NB4 (cell line): ENCODE measurements at places on chromosomes 16 and 17.

- DNase-seq: no peak
These were observed 4.6 kb downstream of the ANKRD11 start for GRCh38 chr16:89485701-89486246.

DNA sequence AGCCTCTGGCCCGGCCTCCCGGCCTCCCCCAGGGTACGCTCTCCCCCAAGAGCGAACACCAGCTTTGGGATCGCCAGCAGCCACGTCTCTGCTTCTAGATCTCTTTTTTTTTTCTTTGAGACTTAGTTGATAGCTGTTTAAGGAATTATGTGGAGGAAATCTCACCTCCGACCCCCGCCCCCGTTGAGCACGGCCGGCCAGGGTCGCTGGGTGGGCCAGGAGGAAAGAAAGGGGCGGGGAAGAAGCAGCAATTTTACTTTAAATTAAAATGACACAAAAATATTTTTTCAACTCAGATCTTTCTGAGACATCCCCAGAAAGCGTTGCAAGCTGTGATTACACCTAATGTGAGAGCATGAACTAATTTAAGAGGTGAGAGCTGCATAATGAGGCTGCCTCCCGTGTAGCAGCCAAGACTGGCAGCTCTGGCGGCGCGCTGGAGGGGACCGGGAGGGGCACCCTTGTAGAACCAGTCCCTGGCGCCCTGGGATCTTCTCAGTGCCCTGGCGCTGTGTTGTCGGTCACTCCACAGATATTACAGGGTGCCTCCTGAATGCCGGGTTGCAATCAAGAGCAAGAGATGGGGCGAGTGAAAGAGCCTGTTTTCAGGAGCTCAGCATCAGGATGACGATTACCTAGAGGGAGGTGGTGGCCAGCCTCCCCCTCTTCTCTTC lies 1.9 kb upstream of the CBLN1 start:
- no peak for DNase-seq

- no peak for DNase-seq
These were observed 177.1 kb downstream of the HS3ST4 start for GRCh38 chr16:25868706-25869370.

- no peak for DNase-seq
These were observed 67.0 kb downstream of the N4BP1 start for GRCh38 chr16:48542966-48543365.

DNA sequence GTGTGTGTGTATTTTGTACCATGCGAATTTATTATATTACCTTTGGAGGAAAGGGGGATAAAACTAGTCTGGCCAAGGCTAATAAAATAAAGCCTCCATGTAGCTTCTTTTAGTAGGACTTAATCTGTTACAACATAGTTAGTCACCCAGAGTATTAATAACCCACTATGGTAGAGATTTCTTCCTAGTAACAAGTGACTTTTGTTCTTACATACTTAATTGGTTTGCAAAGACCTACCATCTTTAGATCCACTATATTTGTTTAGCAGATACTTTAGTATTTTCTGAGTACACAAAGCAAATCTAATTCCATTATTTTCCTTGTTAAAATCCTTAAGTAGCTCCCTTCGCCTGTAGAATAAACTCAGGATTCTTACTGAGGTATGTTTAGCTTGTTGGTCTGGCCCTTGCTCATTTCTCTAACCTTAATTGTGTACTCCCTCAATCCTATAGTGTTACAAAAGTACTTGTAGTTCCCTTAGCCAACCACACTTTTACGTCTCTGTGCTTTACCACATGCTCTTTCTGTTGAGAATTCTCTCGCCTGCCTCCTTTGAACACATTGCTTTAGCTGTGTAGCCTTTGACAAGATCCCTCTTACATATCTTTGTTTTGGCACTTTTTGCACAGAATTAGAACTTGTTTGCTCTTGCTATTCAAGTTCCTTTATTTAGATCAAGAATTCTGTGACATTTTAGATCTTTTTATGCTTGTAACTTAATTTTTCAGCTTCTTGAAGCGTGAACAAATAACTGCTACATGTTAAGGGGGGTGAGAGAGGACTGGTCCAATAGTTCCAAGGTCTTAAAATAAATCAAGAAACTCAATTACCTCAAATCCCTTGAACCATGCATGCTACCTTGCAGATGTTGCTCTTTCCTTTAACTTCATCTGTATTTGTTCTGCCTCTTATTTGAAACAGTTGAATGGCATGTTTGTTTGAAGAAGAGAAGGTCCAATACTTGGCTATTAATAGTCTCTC lies 23.8 kb downstream of the CLTC start:
- DNase-seq: peak; percentile 12

DNA sequence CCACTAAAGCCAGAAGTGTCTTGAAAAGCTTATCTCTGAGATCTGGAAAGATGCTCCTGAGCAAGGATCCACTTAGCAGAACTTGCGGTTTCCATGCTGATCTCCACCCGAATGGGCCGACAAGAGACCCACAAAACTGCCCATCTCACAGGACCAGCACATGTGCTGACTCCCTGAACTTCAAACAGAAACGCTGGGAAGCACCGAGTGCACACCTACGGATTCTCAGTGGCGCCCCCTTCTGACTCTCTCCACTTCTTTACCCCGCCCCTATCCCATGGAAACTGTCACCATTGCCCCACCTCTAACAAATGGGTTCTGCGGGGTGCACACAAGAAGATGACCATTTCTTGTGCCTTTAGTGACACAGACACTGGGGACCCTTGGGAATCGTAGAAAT lies 21.4 kb downstream of the CDRT4 start:
- peak; percentile 21 for DNase-seq

- no peak for DNase-seq
These were observed 341.1 kb downstream of the PMP22 start for GRCh38 chr17:14923981-14924380.

DNA sequence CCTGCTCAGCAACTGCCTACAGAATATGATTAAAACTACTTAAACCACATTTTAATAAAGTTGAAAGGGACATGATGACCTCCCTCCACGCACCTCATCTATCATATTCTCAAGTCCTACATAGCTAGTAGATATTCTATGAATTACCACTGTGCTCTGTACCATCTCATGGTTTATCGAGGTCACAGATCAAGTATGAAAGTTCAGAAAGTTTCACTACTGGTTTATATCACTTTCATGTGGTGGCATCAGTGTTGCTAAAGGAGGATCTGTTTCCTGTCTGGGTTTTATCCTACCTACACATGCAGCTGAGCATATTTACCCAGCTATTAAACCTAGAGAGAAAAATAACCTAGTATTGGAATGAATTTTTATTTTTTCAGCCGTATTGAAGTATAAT lies 214.9 kb upstream of the MON1B start:
- no peak for DNase-seq

- no peak for DNase-seq
These were observed 12.8 kb upstream of the CHMP6 start for GRCh38 chr17:80978499-80979497.

GRCh38 chr17:81459224-81459623 lies 53.4 kb downstream of the ACTG1 start:
- DNase-seq: peak; percentile 94

DNA sequence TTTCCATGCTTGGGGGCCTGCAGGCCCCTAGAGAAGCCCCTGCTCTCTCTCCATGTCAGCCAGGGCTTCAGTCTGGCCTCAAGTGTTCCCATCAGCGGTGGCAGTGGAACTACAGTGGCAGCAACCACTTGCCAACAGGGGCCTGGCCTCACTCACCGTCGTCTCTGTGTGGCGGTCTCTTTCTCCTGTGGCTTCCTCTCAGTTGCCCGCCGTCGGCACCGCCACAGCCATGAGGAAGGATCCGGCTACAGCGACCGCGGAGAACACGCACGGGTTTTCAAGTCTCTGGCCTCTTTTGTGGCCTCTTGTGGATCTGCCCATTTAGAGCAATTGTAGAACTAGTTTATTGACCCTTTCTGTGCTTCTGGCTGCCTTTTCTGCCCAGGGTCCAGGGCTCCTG lies 8.5 kb downstream of the ARMC7 start:
- DNase-seq: no peak

DNA sequence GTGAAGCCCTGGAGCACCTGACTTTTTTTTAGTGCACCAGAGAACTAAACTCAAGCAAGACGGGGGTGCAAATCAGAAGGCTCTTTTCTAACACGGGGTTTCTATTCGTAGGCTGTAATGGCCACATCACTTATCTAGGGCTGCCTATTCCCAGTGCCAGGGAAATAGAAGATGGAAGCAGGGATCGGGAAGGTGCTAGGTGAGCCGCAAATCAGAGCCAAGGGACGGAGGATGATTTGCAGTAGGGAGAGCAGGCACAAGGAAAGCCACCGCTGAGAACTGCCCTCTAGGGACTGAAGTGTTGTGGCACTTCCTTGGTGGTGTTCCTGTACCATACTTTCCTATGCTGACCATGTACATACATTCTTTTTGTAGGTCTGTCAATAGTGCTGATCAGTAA lies 7.8 kb upstream of the SLC46A1 start:
- no peak for DNase-seq
